Muscle of leg (tissue), 16 donors: ENCODE measurements at places on chromosomes 11 and 22. TPM values are rescaled to one million over a fixed set of nuclear protein-coding genes. Genes with fewer than 3 reads are reported as not detected.

The DCHS1 gene
- total RNA-seq = 36.3 TPM

The B3GAT1 gene
- 0.09 TPM for total RNA-seq

DNA sequence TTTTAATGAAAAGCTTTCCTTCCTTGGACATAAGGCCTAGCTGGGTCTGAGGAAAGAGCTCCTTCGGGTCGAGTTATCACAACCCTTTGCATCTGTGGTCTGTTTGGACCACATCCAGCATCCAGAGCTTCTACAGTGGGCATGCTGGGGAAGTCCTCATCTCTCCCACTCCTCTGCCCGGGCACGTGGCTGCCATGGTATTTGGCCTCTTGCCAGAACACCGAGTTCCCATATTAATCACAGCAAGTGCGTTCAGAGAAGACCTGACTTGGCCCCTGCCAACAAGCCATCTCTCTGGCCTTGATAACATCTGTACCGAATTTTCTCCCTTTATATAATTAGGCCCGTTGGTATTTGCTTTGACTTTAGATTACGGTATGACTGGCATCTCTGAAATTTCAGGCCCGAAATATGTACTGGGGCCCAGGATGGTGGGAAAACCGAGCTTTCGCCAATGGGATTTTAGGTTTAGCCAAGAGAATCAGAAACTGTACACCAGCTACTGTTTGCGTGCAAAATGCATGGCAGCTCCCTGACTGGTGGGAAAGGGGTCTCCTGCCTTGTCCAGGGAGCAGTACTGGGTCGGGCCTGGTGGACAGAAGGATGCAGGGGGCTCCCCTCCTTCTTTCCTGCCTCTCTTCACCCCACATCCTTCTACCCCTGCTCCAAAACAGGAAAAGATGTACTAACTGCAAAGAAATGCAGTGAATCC, 90.0 kb downstream of the MICAL2 start:
- peak overlapping the region; percentile 90 for H3K27ac ChIP-seq
- H3K36me3 ChIP-seq = peaks cover 2% of the 10 kb centered on the region
- no peaks in the 10 kb centered on the region for H3K27me3 ChIP-seq
- peak; percentile 84 for DNase-seq
- H3K4me1 ChIP-seq = peaks cover 32% of the 10 kb centered on the region

DNA sequence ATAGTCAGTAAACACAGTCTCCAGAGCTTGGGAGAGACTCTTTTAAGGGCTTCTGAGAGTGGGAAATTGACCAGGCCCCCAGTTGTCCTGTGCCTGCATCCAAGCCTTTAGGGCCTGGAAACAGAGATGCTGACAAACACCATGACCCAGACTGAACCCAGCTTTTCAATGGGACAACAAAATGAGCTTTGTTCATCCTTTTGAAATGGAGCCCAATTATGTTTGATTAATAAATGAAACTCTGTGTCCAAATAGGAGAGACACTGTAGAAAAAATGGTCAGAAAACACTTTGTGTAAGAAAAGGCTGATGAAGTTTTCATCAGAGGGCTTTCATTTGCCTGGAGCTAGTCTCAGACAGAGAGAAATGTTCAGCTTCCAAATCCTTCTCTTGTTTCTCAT, 146.0 kb downstream of the RRAS2 start:
- no peak overlapping the region for H3K27ac ChIP-seq
- DNase-seq = peak; percentile 9
- H3K36me3 ChIP-seq = no peaks in the 10 kb centered on the region

DNA sequence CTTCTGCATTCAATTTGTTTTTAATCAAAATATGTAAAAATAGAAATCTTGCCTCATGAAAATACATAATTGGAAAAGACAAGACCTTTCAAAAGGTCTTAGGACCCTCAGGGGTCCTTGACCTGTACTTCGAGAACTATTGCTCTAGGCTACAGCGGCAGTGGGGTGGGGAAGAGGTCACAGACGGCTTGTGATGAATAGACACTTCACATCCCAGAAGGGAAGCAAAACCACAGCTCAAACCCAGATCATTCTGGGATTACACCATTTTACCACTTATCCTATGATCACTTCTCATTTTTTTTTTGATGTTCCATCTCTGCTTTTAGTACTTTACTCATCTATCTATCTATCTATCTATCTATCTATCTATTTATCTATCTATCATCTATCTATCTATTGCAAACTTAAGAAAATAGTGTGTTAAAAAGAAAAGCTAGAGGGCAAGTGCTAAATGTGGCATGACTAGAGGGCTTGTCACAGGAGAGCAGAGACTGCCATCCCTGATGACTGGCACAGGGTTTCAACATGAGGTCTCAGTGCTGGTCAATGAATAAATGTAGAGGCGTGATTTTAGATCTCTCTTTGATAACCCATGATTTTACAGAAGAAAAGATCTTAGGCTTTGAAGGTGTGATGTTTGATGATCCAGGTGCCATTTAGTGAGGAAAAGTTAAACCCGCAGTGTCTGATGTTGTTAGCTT, 37.1 kb downstream of the RNF141 start:
- H3K27ac ChIP-seq = no peak overlapping the region
- peaks cover 16% of the 10 kb centered on the region for H3K36me3 ChIP-seq
- no peaks in the 10 kb centered on the region for H3K4me1 ChIP-seq
- peak; percentile 30 for DNase-seq
- H3K27me3 ChIP-seq = no peaks in the 10 kb centered on the region

- H3K4me1 ChIP-seq = no peaks in the 10 kb centered on the region
- no peak overlapping the region for H3K4me3 ChIP-seq
- no peak for DNase-seq
- H3K27me3 ChIP-seq = no peaks in the 10 kb centered on the region
- no peak overlapping the region for H3K27ac ChIP-seq
Observed at GRCh38 chr11:19162951-19163505, 38.8 kb downstream of the CSRP3 start.

DNA sequence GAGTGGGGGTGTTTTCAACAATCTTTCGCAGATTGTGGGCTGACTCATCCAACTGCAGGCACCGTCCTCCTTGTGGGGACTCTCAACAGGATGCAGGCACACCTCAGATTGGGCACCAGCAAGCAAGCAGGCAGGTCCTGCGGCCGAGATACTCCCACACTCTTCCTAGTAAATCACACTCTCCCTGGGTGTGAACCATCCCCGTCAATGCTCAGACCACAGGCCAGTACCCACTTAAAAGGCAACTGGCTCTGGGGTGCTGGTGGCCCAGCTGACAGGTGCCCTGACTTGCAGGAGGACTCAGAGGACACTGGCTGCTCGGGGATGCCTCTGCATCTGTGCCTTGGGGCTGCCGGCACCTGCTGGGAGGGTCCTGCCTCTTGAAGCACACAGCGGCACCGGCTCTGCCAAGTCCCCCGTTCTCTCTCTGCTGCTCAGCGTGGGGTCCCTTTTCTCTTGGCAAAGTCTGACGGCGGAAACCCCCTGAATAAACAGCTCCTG, 282.5 kb downstream of the CTTN start:
- no peaks in the 10 kb centered on the region for H3K4me1 ChIP-seq
- no peak overlapping the region for H3K4me3 ChIP-seq
- H3K27me3 ChIP-seq = peaks cover under 1% of the 10 kb centered on the region
- H3K27ac ChIP-seq = no peak overlapping the region
- no peaks in the 10 kb centered on the region for H3K36me3 ChIP-seq

DNA sequence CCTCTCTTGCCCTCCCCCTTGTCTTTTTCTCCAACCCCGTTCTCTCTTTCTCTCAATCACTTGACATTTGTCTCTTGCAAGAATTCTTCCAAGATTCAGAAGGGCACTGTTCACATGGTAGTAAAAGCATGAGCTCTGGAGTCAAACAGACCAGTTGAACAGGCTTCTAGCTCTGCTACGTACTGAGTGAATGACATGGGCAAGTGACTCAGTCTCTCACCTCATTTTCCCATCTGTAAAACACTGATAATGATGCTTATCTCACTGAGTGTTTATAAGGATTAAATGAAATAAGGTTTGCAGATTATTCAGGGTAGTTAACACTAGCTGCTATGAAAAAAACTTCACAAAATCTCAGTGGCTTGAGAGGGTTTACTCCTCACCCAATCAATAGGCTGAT, 5.9 kb upstream of the IL10RA start:
- peaks cover 6% of the 10 kb centered on the region for H3K4me1 ChIP-seq
- no peak for DNase-seq
- no peak overlapping the region for H3K4me3 ChIP-seq

DNA sequence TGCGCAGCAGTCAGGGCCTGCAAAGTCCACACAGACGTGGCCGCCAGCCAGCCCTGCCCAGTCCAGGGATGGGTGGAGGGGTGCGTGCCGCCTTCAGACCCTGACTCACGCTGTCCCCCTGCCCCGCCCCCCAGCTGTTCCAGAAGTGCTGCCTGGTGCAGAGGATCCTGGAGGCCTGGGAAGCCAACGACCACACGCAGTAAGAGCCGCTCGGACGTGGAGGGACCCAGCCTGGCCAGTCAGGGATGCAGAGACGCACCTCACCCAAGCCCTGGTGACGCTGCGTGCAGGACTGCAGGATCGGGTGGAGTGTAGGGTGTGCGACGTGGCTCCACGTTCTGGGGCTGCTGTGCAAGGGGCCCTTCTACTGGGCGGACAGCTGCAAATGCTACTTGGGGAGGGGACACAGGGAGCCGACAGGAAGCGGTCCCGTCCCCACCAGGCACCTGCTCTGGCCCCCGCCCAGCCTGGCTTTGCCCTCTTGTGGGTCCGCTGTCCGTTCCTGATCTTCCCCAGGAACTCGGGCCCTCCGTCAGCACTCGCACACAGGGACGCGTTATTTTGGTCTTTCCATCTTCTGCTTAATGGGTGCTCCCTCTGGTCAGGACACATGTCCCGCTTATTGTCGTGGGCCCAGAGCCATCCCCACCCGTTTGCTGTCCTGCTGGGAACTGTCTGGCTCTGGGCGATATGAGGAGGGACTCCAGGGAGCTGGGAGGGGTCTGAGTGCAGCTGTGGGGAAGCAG, 42.5 kb downstream of the SBF1 start:
- no peaks in the 10 kb centered on the region for H3K4me1 ChIP-seq
- no peak for DNase-seq
- H3K4me3 ChIP-seq = no peak overlapping the region
- no peak overlapping the region for H3K27ac ChIP-seq

- no peak for DNase-seq
- H3K27ac ChIP-seq = no peak overlapping the region
- H3K27me3 ChIP-seq = no peaks in the 10 kb centered on the region
- no peaks in the 10 kb centered on the region for H3K36me3 ChIP-seq
- H3K4me1 ChIP-seq = no peaks in the 10 kb centered on the region
- no peak overlapping the region for H3K4me3 ChIP-seq
Observed at GRCh38 chr11:116938471-116939070, 101.1 kb upstream of the APOA1 start.

DNA sequence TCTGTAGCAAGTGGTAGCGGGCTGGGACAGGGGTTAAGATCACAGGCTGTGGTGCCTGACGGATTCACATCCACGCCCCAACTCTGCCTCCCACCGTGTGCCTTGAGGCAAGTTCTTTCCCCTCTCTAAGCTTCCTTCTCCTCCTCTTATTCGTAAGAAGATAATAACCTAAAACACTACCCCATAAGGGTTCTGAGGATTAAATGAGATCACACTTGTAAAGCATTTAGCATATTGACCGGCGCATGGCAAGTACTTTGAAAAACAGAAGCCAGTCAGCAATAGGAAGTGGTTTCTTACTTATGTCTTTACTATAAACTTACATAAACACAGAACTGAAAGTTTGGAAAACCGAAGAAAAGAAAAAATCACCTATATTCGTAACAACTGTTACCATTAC, 15.5 kb upstream of the LMO2 start:
- no peak overlapping the region for H3K27ac ChIP-seq
- no peak overlapping the region for H3K4me3 ChIP-seq
- H3K27me3 ChIP-seq = no peaks in the 10 kb centered on the region
- no peak for DNase-seq
- peaks cover 4% of the 10 kb centered on the region for H3K4me1 ChIP-seq

DNA sequence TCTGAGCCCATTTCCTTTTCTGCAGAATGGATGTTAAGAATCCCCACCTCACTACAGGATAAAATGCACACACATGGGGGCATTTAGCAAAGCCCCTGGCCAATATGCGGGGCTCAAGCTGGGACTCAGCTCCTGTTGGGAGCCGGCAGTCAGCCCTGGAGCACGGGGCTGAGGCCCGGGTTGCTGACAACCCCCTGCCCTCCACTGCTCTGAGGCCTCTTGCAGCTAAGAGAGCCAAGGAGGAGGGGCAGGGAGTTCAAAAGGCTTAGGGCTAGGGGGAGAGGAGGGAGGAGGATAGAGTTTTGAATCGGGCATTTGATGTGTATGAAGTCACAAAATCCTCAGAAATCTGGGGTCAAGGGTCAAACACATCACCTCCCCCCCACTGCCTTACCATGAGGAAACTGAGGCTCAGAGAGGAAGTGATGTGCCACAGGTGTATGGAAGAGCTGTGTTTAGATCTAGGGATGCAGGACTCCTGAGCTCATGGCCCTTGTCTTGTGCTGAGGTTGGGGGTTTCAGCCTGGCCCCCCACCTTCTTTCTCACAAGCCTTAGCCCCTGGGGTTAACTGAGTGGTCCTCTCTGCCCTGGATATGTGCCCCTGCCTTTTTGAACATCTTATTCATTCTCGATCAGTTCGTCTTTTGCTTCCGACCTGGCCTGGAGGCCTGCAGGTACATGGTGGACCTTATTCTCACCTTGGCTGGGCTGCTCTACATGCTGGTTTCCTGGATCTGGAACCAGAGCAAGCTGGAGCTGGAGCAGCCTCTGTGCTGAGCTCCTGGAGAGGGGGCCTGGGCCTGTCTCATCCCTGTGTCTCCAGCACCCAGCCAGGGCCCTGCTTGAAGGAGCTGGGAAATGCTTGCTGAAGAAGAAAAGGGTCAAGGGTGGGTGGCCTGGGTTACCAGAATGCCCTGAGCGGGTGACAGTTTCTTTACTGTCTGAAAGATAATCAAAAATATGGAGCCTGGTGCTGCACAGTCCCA, 80.3 kb downstream of the LRRC32 start:
- no peak overlapping the region for H3K27ac ChIP-seq
- H3K4me3 ChIP-seq = no peak overlapping the region
- no peaks in the 10 kb centered on the region for H3K27me3 ChIP-seq

DNA sequence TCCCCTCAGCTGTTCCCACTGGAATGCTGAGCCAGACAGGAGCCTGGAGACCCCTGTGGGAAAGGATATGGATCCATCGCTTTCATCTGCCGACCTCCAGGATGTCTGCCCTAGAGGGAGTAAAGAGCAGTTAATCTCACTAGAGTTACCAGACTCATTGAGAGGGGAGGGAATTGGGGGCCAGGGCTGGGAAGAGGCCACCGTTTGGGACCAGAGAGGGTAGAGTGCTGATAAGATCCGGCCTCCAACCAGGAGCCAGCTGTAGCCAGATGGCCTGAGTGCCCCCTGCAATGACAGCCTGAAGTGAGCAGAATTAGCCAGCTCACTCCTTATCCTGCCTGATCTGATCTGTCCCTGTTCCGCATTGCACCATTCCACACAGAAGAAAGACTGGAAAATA, 3.7 kb upstream of the APLNR start:
- H3K27me3 ChIP-seq = no peaks in the 10 kb centered on the region
- H3K4me1 ChIP-seq = peaks cover 50% of the 10 kb centered on the region
- H3K4me3 ChIP-seq = no peak overlapping the region
- DNase-seq = no peak
- peak overlapping the region; percentile 35 for H3K27ac ChIP-seq
- no peaks in the 10 kb centered on the region for H3K36me3 ChIP-seq

DNA sequence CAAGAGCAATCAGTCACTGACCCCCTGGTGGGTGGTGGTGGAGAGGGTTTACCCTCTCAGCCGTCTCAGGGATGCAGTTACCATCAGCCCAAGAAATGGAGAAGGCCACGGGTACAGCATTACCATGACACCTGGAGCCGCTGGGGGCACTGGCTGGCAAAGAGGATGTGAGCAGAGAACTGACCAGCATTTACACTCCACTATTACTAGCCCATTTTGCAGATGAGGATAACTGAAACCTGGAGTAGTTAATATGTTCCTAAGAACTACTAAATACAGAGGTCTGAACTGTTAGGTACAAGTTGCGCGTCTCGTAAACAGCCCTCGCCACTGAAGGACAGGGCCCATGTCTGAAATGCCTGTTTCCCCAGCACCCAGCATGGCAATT, 79.0 kb downstream of the TIMP3 start:
- no peaks in the 10 kb centered on the region for H3K36me3 ChIP-seq
- no peaks in the 10 kb centered on the region for H3K27me3 ChIP-seq
- peak overlapping the region; percentile 36 for H3K27ac ChIP-seq
- peaks cover 42% of the 10 kb centered on the region for H3K4me1 ChIP-seq
- H3K4me3 ChIP-seq = no peak overlapping the region
